ENCODE measurements at places on chromosomes 2 and 18.

GRCh38 chr2:11326677-11327211, 17.7 kb downstream of the ROCK2 start:
- DNase-seq, result no peak

DNA sequence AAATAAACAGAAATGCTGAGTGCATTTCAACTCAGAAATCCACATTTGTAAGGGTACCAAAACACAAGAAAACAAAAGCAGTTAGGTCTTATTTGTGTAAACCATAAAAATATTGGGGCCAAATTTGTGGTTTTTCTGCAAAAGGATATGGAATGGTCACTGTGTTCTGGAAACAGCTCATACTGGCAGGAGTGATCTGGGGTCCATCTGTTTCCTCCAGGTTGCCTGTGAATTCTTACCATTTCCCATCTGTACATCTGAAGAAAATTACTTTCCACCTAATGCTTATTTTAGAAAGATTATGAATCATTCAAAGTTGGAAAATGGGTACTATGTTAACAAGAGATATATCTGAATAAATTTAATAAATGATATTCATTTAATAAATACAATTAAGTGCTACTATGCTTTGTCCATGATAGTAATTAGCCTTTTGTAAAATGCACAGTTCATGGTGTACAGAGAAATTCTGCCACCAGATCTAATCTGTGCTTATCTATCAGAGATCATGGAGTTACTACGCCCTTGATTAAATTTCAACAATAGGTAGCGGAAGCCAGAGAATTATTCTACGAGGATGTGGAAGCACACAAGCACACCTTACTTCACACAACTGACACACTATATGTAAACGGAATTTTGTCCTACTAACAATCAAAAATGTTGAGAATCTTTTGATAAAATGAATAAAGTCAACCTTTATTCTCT, 10.9 kb downstream of the ALS2 start:
- DNase-seq, result no peak

DNA sequence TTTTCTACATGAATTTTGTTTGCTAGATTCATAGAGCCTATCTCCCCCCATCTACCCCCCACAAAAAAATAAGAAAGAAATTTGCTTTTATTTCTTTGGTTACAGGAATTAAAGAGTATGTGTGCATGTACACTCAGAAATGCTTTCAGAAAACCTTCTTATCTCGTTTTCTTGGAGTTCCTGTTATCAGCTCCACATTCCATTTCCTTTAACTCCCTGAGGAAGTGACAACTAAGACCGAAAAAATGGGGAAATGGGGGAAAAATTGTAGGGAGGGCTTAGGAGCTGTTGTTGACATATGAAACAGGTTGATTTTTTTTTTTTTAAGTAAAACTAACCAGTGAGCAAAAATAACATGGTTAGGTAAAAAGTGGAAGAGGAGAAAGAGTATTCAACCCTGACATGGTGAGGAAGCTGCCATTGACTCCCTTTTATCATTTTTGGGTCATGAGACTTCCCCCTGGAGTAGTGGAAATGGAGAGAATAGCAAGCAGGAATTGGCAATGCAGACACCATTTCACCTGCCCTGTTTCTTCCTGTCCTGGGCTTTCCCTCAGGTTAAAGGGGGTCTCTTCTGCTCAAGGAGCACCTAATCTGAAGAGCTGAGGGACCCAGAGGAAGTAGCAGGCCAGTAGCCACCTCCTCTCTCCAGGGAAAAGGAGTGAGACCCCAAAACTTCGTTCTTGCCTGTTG, 93.5 kb downstream of the OSBPL6 start:
- DNase-seq, result no peak

GRCh38 chr18:77016936-77017335, 115.6 kb downstream of the MBP start:
- no peak for DNase-seq

DNA sequence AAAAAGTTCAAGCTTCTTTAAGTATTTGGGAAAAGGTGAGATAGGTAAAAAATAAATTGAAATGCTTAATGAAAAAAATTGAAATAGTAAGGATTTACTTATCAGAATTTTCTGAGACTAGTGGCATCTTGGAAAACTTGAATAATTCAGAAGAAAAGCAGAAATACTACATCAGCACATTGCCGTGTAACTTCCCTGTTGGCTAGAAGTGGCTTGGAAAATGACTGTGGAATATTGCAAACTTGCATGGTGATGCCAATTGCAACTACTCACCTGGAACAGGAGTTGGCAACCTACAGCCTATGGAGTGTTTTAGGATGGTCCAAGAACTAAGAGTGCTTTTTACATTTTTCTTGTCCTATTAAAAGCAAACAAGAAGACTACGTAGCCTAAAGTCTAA, 603.5 kb upstream of the VRK2 start:
- no peak for DNase-seq

- DNase-seq, result no peak
Measured at GRCh38 chr2:191889931-191890330, 43.0 kb upstream of the CAVIN2 start.

DNA sequence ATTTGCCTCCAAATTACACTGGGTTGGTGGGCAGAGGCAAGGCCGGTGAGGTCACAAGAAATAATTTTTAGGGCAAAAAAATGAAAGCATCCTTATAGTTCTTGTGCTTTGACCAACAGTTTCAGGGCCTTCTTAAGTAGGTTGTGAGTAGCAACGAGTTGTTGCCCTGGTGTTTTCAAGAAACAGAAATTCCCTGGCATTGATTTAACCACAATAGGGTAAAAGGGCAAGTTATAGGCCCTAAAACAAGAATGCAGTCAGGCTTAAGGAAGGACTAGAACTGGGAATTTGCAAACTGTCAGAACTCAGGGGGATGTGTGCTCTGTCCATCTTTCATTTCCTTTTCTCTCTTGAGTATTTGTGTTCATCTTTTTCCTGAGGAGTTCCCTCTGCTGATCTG, 46.1 kb upstream of the STPG4 start:
- DNase-seq, result no peak

DNA sequence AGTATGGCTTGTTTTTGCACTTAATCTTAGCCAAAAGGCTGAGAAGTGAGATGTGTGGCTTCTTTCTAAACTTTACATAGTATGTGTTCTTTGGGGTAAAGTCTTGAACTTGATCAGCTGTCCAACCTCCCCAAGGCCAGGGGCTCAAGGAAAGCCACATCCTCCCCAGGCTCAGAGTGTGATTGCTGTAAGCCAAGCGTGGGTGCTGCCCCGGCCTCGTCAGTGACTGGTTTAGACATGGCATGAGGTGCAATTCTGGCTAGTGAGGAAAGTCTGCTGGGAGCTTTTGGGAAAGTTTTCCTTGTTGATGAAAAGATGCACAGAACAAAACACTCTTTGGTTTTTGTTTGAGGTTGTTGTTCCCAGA, 40.2 kb downstream of the TMEM177 start:
- no peak for DNase-seq

DNA sequence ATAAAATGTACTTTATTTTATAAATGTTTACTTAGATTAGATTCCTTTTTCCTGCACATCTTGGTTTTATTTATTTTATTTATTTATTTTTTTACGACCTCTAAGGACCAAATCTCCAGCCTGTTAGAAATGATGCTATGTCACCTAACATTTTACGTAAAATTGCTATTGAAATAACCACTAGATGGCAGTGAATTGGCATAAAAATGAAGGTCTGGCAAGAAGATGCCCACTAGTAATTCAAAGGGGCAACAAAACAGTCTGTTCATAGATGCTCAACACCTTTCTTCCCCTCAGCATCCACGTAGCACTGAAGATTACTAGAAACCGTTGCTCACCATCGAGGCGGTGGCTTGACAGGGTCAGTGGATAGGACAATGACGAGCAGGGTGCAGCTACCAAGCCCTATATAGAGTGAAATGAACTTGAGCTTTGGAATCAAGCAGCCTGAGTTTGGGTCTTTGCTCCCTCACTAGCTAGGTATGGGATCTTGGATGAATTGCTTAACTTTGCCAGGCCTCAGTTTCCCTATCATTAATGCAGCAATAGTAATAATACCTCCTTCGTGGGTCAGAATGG, 128.7 kb upstream of the L3MBTL4 start:
- no peak for DNase-seq

- no peak for DNase-seq
Measured at GRCh38 chr18:78875016-78875777, 104.4 kb upstream of the SALL3 start.

GRCh38 chr2:42882756-42883155, 90.4 kb upstream of the HAAO start:
- DNase-seq, result no peak

GRCh38 chr18:4806331-4806730, 351.2 kb upstream of the DLGAP1 start:
- DNase-seq, result no peak

GRCh38 chr2:178845566-178846457, 38.6 kb upstream of the TTN start:
- DNase-seq, result no peak

GRCh38 chr2:11896386-11896785, 150.0 kb downstream of the LPIN1 start:
- DNase-seq, result no peak

DNA sequence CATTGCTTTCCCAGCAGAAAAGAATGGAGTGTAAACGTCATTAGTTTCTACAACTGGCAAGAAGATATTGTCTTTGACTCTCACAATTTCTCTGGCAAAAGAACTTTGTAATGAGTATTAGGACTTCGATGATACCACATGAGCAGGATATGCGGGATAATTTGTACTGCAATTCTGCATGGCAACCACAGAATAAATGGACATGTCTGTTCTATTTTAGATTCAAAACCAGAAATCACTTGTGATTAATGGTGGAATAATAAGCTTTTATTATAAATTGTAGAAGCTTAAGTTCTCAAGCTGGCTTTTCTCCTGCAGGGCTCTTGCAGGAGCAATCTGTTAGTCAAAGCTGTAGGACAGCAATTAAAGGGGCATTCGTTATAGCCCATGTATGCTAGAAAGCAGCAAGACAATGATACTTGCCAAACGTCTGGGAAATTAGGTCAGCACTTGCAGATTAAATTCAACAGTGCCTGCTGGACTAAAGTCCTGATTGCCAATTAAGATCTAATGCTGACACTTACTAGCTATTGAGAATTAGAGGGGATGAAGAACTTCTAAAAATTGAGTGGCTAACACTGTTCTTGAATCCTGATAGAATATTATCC, 177.9 kb downstream of the PTH2R start:
- DNase-seq, result no peak

DNA sequence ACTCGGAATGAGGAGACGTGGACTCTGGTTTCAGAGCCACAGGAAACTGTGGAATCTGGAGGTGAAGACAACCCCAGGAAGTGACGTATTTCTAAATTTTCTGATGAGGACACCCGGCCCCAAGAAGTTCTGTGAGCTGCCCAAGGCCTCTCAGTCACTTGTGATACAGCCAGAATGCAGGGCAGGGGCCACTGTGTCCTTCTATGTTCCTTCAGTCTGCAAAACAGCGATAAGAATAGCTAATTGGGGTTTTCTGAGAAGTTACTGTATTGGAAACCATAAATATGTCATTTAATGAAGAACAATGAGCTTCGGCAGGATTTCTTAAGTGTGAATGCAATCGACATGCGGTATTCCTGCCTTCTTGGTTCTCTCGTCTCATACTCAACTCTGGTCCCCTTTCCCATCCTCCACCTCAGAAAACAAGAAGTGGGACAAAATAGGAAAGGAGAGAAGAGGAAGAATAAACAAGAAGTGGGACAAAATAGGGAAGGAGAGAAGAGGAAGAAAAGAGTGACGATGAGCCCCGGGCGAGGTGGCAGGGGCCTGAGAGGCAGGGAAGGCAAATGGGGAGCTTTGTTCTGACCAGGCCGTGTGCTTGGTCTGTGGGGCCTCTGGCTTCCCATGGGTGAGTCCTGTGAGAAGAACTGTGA, 282.0 kb upstream of the REV1 start:
- no peak for DNase-seq

DNA sequence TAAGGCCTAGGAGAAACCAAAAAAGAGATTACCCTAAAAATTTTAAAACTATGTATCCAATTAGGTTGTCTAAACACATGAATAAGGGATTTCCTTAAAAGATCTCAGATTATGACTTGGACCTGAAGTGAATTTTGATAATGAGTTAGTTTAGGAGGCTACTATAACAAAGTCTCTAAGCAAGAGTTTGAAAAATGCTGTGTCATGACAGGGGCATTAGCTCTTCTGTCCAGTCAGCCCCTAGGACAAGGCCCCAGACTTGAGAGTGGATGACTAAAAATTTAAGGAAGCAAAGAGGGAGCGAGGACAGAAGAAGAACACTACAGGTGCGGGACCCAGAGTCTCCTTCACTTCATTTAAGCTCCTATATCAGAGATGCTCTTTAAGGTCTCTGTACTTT, 135.9 kb downstream of the DTNB start:
- DNase-seq, result no peak

DNA sequence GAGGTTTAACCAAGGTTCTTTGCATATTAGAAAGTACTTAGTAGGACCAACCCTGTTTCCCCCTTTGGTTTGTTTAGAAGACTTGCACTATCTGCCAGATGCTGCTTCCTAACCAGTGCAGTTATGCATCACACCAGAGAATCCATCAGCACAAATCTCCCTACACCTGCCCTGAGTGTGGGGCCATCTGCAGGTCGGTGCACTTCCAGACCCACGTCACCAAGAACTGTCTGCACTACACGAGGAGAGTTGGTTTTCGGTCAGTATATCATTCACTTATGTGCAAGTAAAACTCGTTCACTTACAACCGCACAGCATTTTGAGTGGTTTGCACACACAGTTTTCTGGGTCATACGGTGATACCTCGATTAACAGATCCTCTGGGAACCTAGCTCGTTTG, 69.7 kb downstream of the ZNF532 start:
- DNase-seq, result no peak

DNA sequence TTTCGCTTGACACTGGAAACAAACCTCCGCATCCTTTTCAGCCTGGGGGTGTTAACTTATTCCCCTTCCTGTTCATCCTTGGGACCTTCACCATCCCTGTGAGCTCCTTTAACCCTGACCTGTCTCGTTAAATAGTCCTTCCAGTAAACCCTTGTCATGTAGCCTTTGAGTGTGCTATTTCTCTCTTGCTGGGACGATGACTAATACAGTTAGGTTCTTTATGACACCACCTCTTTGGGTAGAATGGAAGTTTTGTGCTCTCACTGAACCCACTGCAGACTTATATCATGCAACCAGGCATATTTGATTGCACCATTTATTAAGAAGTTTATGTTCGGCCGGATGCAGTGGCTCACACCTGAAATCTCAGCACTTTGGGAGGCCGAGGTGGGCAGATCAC, 40.5 kb upstream of the GAREM1 start:
- DNase-seq, result no peak

- DNase-seq, result no peak
Measured at GRCh38 chr2:113283704-113284284, 5.1 kb upstream of the PAX8 start.

GRCh38 chr18:2717407-2717806, 61.9 kb downstream of the SMCHD1 start:
- DNase-seq, result no peak

DNA sequence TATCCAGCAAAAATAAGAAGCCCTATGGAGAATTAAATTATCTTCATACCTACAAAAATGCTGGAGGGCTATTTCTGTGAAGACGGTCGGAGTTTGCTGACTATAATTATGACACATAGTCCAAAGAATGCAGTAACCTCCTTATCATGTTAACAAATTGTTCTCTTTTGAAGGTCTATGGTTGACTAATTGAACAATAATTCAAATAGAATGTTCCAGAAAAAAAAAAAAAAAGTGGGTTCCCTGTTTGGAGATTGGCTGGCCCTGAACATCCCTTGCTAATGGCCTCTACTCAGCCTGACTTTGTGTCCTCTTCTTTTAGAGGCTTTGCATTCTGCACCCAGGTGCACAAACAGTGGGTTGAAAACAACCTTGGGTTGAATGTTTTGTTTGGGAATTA, 82.8 kb upstream of the CCBE1 start:
- DNase-seq, result no peak

GRCh38 chr2:85251070-85251616, 76.6 kb downstream of the TGOLN2 start:
- no peak for DNase-seq

GRCh38 chr18:39602131-39602530, 2036.5 kb upstream of the CELF4 start:
- no peak for DNase-seq

All from stimulated activated CD8-positive, alpha-beta memory T cell treated with anti-CD3 and anti-CD28 coated beads, Interleukin-4, amount 100 ng/mL, for 1 hour (primary cell).